ENCODE measurements at places on chromosomes 4 and X.

DNA sequence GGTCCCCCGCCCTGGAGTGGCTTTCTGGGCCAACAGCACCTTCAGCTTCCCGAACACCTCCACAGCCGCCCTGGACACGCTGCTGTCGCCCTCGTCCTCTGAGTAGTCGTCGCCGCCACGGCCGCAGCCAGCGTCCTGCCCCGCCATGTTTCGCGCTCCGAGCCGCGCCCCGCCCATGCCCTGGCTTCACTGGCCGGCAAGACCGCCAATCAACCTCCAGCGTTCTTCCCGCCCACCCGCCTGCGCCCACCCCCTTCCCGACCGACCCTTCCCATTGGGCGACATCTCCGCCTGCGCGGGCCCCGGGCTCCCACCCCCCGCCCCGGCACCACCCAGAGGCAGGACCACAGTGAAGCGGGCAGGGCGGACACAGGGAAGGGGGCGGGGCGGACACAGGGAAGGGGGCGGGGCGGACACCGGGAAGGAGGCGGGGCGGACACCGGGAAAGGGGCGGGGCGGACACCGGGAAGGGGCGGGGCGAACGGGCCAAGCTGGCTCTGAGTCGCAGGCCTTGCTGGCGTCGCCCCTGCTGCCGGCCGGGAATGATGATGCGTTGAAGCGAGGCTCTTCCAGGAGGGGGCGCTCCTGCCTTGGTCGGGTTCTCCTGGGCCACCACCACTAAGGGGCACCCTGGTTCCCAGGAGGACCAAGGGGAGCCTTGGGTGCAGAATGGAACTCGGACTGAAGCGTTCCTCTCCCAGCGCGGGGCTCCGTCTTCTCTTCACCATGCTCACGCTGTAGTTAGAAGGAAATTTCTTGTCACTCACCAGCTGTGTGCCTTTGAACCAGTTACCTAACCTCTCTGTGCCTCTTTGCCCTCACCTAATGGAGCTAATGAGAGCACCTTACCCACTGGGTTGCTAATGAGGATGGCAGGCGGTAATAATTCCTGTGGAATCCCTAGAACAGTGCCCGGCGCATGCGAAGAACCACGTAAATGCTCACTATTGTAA is at the start of gene HAUS7:
TSS of gene HAUS7 (minus strand) at position 166 of the 953 bp plus-strand sequence. CDS start at position 147, 19 bp downstream.
- peak; percentile 92 for DNase-seq

GRCh38 chr4:184477201-184477999 is 3.0 kb upstream of the IRF2 start:
- peak; percentile 67 for DNase-seq

DNA sequence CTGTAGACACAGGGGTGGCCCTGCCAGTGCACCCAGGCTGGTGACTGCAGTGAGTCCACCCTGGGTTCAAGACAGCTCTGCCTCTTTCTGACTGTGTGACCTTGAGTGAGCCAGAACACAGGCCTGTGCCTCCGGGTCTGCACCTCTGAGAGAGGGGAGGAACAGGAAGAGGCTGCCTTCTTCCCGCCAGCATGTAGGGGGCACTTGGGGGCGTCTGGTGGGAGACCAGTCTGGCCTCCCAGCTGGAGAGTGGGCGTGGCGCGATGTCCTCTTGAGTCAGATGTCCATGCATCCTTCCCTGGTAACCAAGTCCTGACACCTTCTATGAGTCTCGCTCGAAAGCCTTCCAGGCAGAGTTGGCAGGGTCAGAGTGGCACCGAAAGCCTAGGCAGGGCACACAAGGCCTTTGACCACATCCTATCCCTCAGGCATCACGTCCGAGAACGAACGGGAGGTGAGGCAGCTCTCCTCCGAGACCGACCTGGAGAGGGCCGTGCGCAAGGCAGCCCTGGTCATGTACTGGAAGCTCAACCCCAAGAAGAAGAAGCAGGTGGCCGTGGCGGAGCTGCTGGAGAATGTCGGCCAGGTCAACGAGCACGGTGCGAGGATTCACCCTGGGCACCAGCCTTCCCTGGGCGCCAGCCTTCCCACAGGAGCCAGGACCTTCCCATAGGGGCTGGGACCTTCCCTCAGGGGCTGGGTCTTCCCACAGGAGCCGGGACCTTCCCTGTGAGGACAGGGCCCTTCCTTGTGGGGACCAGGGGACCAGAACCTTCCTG is 21.3 kb downstream of the WFS1 start:
- no peak for DNase-seq

DNA sequence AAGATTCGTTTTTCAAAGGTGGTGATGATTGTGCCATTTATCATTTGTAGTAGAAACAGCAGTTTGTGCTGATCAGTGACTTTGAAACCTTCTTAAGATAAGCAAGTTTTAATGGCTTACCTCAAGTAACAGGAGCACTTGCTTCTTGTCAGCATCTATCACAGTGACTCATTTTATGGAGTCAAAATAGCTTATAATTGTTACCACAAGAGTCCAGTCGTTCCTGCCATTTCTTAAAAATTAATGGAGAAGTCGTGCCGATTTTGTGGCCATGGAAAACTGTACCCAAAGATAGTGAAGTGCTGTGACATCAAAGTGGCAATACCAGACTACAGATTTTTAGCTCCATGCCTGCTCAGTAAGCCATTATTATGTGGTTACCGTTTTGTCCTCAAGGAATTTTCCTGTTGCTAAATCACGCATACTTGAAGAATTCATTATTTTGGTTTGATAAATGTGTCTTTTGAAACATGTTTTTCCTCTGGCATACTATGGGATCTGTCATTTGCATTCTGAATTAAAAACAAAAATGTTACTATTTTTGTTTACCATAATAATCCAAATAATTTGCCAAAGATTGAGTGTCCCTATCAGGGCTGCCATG is 129.9 kb downstream of the CBR4 start:
- DNase-seq: no peak

All from suppressor macrophage (primary cell).